ENCODE measurements at places on chromosomes 5 and 9.

DNA sequence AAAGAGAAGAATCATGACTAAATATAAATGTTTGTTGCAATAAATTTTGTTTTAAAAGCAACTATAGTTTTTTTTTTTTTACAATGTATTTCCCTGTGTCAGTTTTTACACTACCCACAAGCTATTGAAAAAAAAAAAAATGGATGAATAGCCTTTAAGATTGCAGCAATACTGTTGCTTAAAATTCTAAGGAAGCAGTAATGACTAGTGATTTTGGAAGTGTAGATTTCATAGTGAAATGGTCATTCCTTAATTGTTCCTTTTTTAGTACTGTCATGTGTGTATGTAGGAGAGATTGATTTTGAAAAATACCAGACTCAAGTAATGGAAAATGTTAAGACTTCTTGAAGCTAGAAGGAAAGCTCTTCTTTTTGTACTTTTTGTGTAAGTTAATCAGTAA, 53.1 kb downstream of the NDUFS4 start:
- DNase-seq = no peak

DNA sequence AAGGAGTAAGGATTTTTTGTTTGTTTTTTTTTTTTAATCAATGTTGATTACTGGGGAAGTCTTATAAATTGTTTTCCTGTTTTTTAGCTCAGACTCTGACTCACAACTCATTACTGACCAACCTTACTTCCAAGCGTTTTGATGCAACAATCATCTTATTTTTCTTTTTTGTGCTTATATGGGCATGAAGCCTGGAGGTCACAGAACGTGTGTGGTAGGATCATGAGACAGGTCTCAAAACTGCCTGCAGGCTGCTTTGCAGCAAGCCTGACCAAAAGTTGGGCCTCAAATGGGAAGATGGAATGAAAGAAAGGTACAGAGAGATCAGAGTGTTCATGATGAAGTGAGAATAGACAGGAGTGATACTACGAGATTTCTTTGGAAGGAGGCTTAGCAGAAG, 38.5 kb downstream of the SNCAIP start:
- no peak for DNase-seq

DNA sequence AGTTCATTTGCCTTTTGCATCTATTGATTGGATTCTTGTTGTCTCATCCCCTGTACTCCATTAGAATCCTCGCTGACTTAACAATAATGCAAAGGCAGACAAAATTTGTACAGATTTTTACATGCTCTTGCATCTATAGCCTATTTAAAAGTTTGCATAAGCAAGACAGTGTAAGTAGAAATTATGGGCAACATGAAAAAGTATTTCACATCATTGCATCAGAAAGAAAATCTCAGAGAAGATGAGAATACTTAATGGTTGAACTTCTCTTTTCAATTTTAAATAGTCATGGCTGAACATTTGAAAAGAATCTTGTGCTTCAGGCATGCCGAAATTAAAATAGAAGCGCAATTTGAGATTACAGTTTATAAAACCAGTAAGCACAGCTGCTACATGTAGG, 226.4 kb downstream of the EFNA5 start:
- no peak for DNase-seq

DNA sequence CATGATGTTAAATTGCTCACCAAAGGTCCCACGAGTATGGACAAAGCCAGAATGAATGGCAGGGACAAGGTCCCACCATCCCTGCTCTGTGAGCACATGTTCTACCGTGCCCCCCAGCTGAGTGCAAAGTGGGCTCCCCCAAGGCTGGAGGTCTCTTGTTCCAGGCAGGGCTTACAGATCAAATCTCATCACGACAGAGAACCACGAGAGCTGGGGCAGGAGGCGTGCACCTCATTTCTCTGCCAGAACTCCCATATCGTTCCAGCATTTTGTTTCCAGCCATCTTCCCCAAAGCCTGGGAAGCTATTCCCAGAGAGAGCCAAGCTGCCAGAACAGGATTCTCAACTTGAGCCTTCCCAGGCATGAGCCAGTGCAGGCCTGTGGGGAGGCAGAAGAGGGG, 108.5 kb downstream of the ZNF354C start:
- DNase-seq = no peak

GRCh38 chr5:154962494-154962893, 21.6 kb downstream of the MRPL22 start:
- DNase-seq = no peak

GRCh38 chr9:4096121-4096520, 203.7 kb downstream of the GLIS3 start:
- no peak for DNase-seq

GRCh38 chr9:84703793-84704192, 34.3 kb downstream of the NTRK2 start:
- DNase-seq = no peak

- no peak for DNase-seq
Observed at GRCh38 chr5:112996830-112997374, 20.3 kb downstream of the DCP2 start.

- no peak for DNase-seq
Observed at GRCh38 chr5:134626369-134627014, 6.1 kb downstream of the SAR1B start.

All from Right ventricle myocardium superior (tissue), 1 donor.